ENCODE measurements at places on chromosomes 2 and 18.

- DNase-seq, result no peak
Measured at GRCh38 chr2:224392545-224392944, 9.4 kb downstream of the FAM124B start.

DNA sequence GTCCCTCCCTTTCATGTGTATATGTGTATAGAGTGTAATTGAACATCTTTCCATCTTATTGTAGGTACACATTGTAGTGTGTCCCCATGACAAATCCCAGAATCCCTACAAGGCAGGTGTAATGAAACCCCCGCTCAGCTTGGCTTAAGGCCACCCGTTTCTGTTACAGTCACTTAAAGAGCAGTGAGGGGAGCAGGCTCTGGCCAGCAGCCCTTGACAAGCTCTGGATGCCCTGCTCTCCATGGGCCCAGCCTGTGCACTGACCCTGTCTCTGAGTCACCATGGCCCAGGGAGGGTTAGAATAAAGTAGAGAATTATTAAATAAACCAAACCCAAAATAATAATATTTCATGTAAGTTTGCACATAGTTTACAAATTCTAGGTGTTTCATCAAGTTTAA is 17.2 kb upstream of the MAL start:
- no peak for DNase-seq

- no peak for DNase-seq
Measured at GRCh38 chr2:130787841-130788240, 32.5 kb downstream of the AMER3 start.

DNA sequence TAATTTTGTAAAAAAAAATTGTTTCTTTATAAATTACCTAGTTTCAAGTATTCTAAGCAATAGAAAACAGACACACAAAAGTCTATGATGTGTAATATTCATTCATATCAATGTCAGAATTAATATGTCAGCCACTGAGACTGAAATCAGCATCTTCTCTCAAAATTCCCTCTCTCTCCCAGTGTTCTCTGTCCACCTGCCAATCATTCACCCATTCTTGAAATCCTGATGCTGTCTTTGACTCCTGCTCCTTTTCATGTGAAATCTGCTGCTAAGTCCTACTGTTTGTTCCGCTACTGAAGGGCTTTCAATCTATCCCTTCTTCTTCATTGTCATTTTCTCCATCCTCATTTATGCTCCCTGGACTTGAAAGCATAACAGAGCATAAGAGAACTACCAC is 257.9 kb downstream of the SATB2 start:
- DNase-seq, result no peak

DNA sequence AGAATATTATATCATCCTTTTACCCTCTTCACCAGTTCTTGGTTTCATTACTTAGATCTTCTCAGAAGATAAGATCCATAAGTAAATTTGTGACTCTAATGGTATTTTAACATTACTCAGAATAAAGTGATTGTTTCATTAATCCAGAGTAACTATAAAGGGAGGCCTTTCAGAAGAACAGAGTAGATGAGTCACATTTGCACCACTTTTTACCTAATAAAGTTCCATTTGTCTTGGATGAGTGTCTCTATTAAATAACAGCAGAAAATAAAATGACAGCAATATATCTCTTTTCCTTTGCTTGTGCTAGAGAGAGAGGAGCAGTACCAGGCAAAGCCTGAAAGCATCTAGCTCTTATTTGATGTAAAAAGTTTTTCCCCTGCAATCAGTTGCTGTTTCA is 926.5 kb upstream of the CNTNAP5 start:
- DNase-seq, result no peak

GRCh38 chr2:183164650-183165015 is 40.4 kb downstream of the NUP35 start:
- DNase-seq, result no peak

GRCh38 chr2:151560289-151560688 is 150.6 kb downstream of the RIF1 start:
- DNase-seq, result no peak

GRCh38 chr2:118527571-118527970 is 319.9 kb downstream of the EN1 start:
- no peak for DNase-seq

GRCh38 chr18:2617401-2617998 is 38.0 kb upstream of the SMCHD1 start:
- DNase-seq, result no peak

DNA sequence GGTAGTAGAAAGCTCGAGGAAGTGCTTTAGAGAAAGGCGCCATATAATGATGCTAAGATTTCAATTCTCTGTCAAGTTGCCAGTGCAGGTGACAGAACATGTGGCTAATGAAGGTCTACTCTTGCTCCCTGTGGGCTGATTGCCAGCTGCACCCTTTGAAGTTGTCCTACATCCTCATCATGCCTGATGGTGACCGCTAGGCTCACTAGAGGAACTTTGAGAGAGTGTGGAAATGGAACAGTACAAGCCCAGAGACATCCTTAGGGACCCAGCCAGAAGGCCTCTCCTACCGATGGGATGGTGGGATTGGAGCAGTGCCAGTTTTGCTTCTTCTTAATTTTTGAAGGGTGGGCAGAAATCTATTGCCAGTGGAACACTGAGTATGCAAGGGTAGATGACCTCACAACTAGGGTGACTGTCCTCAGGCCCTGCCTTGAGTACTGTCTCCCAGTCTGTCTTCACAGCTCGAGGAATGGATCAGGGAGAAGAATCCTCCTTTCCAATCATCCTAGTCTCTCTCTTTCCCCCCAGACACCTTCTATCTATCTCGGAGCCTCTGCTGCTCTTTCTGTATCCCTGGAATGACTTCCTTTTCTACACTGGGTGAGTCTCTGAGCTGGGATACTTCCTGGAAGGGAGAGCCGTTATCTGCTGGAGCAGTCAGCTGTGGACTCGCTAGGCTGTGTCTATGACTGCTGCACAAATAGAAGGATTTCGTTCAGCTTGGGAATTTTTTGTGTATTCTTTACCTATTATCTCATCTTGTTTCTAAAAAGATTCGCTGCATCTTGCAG is 33.5 kb downstream of the LGALSL start:
- no peak for DNase-seq

GRCh38 chr2:119175517-119175916 is 17.0 kb upstream of the C1QL2 start:
- no peak for DNase-seq

GRCh38 chr18:23337599-23338444 is 115.3 kb upstream of the RIOK3 start:
- no peak for DNase-seq

DNA sequence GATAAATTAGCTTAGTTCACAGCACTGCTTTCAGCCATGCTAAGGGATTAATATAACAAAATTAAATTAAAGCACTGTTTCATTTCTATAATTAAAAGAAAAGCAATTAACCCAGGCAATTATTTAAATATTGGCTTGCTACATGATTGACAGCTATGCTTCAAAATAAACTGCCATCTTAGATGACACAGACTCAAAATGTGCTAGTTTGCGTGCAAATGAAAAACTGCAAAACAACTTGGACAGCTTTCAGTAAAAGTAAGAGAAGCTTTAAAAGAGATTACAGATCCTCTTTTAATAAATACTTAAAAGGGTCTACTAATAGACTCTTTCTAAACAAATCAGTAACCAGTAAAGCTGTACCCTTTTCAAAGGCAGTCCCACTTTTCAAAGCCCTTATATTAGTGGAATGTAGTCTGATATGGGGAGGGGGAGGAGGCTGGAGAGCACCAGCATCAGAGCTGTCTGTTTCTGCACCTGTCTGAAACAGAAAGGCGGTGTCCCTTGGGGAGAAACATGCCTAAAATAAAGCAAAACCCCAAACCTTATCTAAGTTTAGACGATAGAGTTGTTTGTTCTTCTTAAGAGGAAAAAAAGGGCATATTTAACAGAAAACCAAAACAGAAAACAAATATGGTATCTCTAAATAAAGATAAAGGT is 20.8 kb downstream of the EIF2AK3 start:
- DNase-seq, result no peak

DNA sequence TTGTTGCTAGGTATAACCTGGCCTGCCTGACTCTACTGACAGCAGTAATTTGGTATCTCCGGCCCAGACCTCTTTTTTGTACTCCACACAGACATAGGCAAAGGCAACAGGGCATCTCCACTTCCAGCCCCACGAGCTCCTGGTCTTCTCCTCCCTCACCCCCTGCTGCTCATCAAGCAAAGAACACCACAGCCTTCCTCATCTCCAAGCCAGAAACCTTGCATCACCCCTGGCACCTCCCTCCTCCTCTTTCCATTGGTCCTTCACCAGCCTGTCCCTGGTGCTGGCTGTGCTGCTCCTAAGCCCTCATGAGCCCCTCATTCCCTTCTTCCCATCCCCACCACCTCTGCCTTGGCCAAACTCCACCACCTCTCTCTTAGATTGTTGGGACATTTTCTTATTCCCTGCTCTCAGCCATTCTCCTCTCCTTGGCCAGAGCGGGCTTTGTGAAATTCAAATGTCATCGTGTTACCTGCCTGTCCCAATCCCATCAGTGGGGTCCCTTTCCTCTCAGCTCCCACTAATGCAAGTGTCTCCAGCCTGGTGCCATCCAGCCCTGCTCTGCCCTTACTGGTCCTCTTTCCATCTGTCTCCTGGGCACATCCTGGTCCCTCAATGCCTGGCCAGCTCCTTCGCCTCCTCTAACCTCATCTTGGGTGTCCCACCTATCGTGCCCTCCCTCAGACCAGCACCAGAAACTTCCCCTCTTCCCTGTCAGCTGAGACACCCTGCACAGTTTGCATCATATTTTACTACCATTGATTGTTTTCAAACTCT is 77.4 kb downstream of the INHBB start:
- no peak for DNase-seq

DNA sequence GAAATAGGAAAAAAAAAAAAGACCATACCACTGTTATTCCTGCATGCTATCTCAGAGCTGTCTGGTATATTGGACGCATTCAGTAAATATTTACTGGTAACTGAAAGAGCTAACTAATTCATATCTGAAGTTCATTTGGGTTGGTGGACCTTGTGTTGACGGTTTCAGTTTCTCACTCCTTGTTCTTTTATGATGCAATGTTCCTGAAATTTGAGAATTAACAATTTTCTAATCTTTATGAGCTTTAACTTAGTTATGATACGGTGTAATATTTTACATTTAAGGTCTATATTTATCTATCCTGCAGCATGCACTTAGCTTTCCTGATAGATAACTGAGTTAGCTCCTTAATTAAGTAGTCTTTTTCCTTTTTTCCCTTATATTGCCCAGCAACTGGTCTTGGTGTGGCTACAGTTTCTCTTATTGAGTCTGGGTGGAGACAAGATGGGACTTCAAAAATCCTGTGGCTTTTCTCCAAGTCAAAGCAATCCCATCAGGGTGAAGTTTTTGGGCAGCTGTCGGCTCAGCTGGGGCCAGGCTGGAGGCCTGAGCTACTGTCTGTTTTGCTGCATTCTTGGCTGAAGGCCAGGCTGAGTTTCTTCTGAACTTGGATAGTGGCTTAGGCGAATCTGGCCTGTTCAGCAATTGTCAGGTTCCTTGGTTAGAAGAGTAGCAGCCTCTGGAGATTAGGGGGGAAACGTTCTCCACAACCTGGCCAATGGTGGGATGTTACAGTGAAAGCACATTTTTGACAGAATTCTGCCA is 78.4 kb upstream of the MEX3C start:
- no peak for DNase-seq

DNA sequence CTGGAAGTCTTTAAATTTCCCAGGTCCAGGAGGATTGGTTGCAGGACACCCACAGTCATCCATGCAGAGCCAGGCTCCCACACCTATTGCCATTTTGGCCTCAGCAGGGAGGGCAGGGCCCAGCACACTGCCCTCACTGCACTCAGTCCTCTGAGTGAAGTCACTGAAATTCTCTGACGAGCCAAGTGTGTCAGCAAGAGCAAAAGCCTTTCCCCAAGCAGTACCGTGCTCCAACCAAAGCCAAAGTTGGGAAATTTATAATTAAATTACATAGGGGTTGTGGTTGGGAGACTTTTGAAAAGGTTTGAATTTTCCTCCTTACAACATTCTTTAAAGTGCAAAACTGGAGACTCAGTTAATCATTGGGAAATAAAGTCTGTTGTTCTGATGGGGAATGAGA is 98.5 kb upstream of the CD226 start:
- no peak for DNase-seq

GRCh38 chr2:178796079-178796677 is 11.0 kb downstream of the TTN start:
- DNase-seq, result no peak

DNA sequence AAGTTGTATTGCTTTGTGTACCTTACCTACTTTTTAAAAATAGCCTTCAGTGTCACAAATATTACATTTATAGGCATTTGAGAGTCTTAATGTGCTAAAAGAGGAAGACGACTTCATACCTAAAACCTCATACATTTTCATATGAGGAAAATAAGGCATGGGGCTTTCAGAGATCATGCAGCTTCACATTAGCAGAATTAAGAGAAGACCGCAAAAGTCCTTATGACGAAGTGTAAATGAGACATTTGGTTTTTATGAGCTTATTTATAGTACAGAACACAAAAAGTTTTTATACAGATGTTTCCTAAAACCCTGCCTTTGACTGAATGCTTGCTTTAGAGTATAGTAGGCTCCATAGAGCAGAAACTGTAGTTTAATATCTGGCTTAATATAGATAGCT is 10.1 kb upstream of the CCDC138 start:
- no peak for DNase-seq

GRCh38 chr2:239092571-239093294 is 244.8 kb downstream of the TWIST2 start:
- DNase-seq, result no peak

- no peak for DNase-seq
Measured at GRCh38 chr2:237652854-237653253, 25.5 kb downstream of the LRRFIP1 start.

DNA sequence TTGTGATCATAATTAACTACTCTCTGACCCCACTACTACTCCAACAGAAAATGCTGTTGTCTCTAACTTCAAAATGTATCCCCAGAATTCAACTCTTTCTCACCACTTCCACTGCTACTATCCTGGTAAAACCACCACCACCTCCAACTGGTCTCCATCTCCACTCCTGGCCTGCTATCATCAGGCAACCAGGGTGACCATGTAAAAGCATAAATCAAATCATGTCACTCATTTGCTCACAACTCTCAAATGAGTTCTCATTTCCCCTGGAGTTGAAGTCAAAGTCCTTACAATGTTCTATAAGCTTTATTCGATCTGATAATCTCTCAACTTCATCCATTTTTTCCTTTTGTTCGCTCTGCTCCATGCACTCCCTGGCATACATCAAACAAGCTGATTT is 24.6 kb downstream of the CUL3 start:
- DNase-seq, result no peak

- no peak for DNase-seq
Measured at GRCh38 chr2:239942090-239942489, 83.1 kb downstream of the NDUFA10 start.

- DNase-seq, result no peak
Measured at GRCh38 chr18:12013186-12013916, 32.0 kb downstream of the IMPA2 start.

DNA sequence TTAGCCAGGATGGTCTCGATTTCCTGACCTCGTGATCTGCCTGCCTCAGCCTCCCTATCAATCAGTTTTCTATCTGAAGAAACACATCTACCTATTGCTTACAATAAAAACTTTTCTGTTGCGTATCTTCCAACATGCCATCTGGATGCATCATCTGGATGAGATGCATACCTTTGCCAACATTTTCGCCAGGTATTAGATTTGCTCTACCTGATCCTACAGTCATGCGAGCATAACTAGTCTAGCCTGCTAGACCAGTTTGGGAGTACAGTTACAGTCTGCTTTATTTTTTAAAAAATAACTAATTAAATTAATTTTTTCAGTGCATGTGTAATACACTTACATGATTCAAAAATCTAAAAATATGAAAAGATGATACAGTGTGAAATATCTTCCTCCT is 334.0 kb upstream of the MEX3C start:
- no peak for DNase-seq

GRCh38 chr2:12412898-12413305 is 303.8 kb upstream of the TRIB2 start:
- no peak for DNase-seq
